ENCODE measurements at places on chromosomes 16 and 17. TPM values are rescaled to one million over a fixed set of nuclear protein-coding genes. Genes with fewer than 3 reads are reported as not detected.

The CKLF gene
- 61.4 TPM for total RNA-seq

The ADAD2 gene
- total RNA-seq = not detected

GRCh38 chr17:57643062-57643461, 102.0 kb downstream of the CCDC182 start:
- DNase-seq = no peak

GRCh38 chr17:10166176-10166935, 32.0 kb downstream of the GAS7 start:
- no peak for DNase-seq

- DNase-seq = no peak
Observed at GRCh38 chr17:49987290-49987585, 7.8 kb downstream of the DLX3 start.

- DNase-seq = no peak
Observed at GRCh38 chr16:1997494-1998359, 8.0 kb downstream of the SYNGR3 start.

- no peak for DNase-seq
Observed at GRCh38 chr17:82930924-82931698, 91.3 kb upstream of the ZNF750 start.
